ENCODE measurements at places on chromosomes 5 and 9. TPM values are rescaled to one million over a fixed set of nuclear protein-coding genes. Genes with fewer than 3 reads are reported as not detected.

The PDE6A gene
- total RNA-seq = not detected

The NR5A1 gene
- not detected for total RNA-seq

The IRX1 gene
- 3.4 TPM for total RNA-seq

The MCTP1 gene
- total RNA-seq = 0.18 TPM

The MEGF10 gene
- total RNA-seq = not detected

The TLE1 gene
- 8.7 TPM for total RNA-seq

The LRRC26 gene
- total RNA-seq = not detected

The ARSI gene
- 0.32 TPM for total RNA-seq

The CCDC171 gene
- total RNA-seq = 1.5 TPM

The HAUS6 gene
- total RNA-seq = 7.4 TPM

The RANBP17 gene
- total RNA-seq = 16.2 TPM

The SSNA1 gene
- total RNA-seq = 52.2 TPM

The LRRC19 gene
- total RNA-seq = not detected

The PDE8B gene
- 0.65 TPM for total RNA-seq
